ENCODE measurements at places on chromosomes 7 and 10.

DNA sequence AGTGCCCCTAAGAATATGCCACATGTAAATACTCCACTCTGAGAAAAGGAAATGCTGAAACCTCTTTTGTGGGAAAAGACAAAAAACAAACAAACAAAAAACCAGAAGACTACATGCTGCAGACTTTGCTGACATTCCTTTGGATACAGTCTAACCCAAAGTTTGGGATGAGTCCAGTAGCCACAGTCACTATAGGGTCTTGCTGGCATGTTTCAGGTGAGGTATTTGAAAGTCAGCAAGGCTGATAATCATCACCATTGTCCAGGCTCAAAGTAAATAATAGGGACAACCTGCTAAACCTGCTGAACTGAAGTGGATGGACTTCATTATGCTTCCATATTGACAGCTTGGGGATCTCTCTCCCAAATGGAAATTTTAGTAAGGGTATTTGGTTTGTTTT, 1087.0 kb upstream of the LRRTM3 start:
- DNase-seq = no peak

DNA sequence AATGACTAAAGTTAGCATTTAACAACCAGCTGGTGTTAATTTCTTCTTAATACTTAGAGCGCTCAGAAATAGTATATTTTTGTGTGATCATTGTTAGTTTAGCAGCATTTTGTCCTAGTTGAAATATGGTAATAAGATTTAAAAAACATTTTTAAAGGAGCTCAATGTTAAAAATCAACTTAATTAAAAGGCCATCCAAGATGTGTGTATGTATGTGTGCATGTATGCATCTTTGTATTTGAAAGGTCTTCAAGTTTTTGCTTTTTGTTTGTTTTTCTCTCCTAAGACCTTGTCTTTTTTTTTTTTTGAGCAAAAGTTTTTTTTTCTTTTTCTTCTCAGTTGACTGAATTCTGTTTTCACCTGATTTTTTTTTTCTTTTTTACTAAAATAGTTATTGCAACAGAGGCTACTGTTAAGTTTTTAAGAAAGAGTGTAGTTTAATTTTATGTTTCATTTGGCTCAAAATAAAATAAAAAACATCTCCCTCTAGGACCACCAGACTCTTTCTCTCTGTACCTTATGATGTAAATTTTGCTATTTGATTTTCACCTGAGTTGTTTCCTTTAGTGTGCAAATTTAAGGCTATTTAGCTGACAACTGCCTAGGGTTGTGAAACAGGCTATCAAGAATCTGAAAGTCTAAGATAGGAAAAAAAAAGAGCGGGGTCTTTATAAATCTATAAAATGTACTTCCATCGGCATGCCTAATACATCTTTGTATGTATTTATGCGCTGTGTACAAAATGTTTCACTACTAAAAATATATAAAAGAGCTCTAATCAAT, 76.4 kb upstream of the C1GALT1 start:
- DNase-seq = no peak

DNA sequence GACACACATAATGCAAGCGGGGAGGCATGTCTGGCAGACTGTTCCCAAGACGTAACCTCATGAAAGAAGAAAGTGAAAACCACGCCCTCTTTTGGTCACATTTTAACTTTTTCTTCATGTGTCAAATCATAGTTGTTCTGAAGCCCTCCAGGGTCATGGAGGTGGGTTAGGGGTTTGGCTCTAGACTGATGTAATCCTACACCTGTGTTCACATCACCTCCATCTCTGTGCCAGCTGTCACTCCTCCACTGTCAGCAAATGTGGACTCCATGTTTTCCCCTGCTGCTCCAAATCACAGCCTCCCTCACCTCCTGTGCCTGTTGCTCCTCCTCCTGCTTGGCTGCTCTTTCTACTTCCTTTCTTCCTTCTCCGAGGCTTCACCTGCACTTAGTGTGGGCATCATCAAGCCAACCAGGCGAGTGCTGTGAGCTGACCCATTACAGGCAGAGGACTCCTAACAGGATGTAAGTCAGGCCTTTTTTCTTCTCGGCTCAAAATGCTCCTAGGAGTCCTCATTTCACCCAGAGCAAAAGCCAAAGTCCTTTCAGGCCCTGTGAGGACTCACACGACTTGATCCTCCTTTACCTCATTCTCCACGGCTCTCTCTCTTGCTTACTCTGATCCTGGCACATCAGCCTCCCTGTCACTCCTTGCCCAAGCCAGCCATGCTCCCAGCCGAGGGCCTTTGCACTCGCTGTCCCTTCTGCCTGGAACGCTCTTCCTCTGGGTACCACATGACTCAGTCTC, 66.4 kb upstream of the IFRD1 start:
- DNase-seq = no peak

DNA sequence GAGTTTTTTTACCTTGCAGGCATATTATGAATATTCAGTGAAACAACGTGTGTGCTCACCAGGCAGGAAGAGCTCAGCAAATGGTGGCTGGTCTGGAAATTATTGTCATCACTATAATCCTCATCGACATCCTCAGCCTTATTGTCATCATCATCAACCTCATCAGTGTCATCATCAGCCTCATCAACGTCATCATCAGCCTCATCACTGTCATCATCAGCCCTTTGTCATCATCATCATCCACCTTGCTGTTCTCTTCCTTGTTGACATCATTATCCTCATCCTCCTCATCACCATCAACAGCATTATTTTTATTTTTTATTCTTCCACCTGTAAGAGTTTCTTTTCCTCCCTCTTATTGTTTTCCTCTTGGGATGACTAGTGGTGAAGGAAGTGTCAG, 142.3 kb upstream of the GPR26 start:
- no peak for DNase-seq

DNA sequence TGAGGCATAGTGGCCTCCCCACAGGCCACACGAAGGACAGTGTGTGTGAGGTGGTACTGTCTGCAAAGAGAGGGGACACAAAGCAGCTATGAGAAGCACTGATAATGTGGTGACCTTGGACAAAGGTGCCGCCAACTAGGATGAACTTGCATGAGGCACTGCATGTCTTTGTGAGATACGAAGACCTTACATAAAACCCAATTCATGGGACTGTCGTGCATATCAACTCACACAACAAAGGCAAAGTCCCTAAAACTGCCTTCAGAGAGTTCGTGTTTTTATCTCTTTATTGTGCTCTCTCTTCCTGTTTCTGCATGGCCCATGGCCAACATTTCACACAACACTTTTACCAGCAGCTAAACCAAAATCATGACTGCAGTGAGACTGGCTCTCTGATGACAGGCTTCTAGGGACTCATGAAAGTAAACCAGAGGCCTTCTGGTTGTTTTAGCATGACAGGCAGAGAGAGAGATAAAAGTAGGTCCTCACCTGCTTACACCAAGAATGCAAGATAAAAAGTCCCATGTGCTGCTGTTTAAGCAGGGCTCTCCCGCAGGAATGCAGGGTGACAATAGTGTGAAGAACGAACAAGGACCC, 347.8 kb downstream of the ELMO1 start:
- no peak for DNase-seq

DNA sequence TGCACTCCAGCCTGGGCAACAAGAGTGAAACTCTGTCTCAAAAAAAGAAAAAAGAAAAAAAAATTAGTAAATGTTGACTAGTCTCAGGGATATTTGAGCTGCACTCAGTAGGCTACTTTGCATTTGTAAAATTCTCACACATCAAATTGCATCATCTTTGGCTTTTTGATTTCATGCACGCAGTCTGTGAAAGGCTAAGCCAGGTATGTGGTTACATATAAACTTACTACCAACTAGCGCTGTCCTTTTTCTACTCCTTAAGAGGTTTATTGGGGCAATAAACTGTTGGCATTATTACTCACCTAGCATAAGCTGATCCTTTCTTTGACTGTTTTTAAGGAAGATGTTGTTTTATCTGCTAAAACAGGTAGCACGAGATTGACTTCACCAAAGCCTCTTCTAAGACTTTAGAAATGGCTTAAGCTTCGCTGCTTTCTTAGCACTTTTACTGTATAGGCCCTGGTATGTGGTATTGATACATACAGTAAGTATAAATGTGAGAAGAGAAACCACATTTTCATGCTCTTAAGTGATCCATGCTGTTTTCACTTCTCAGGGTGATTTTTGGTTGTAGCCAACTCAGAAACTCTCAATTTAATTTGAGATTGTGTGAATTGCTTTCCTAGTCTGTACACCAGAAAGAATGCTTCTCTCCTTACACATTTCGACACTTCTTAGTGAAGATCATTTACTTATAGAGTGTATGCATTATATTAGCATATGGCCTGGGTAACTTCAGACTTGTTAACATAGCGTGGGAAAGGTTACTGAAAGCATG, 323.9 kb downstream of the AUTS2 start:
- no peak for DNase-seq

GRCh38 chr7:8823486-8823885, 390.1 kb downstream of the NXPH1 start:
- no peak for DNase-seq

- no peak for DNase-seq
Measured at GRCh38 chr10:109976681-109977080, 31.1 kb upstream of the ADD3 start.

DNA sequence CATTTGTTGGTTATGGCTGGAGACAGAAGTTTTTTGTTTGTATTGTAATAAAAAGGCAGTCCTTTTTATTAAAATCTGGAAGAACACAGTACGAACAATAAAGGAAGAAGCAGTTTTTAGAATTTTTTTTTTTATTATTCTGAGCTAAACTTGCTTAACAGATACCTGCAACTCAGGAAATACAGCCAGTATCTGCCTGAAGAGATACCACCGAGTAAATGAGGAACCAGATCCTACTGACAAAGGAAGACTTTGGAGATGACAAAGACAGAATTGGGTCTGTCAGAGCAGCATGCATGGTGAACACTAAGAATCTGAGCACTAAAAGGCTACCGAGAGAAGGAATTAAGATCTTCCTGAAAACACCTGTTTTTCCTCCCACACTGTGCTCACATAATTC, 1335.9 kb upstream of the SORCS1 start:
- DNase-seq = no peak

- no peak for DNase-seq
Measured at GRCh38 chr10:130053561-130053960, 57.1 kb downstream of the C10orf143 start.

- peak; percentile 48 for DNase-seq
Measured at GRCh38 chr10:5297466-5297865, 67.3 kb upstream of the UCN3 start.

DNA sequence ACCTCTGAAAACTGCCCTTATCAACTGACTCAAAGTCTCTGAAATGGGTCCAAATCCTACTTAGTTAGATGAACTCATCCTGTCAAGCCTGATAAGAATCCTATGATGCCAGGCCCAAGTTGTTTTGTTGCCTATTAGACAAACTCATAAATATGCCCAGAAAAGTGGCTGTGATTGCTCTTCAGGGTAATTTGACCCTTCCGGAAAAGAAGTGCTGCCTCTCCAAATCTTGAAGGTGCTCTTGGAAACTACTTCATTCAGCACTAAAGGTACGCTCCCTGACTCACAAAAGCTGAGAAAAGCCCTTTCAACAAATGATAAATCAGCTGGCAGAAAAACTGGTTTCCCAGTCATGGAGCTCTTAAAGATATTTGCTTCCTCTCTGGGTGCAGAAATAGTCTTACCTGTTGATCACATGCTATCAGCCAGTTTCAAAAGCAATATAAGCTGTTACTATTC, 6.7 kb downstream of the IFIT5 start:
- DNase-seq = no peak

Measured in activated CD4-positive, alpha-beta T cell treated with anti-CD3 and anti-CD28 coated beads for 48 hours (primary cell).